ENCODE measurements at places on chromosomes 12 and 14.

DNA sequence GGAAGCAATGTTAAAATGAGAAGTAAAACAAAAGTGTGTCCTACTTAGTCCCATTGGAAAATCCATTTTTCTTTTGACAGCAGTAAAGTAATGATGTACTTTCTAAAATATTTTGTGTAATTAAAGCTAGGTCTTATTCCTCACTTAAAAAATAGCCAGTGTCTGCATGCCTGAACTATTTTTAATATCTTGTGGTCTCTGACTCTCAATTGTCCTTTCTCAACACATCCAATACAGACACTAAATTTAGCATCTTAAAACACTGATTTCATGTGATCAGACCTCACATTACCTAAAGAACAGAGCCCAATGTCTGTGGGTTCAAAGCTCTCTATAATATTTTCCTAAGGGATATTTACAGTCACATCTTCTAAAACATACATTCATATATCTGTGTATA, 108.0 kb downstream of the DERA start:
- no peak for DNase-seq

- DNase-seq = no peak
Observed at GRCh38 chr14:75578786-75579337, 442 bp downstream of the FLVCR2 start.

GRCh38 chr12:124994437-124994975, 1.1 kb downstream of the BRI3BP start:
- no peak for DNase-seq

DNA sequence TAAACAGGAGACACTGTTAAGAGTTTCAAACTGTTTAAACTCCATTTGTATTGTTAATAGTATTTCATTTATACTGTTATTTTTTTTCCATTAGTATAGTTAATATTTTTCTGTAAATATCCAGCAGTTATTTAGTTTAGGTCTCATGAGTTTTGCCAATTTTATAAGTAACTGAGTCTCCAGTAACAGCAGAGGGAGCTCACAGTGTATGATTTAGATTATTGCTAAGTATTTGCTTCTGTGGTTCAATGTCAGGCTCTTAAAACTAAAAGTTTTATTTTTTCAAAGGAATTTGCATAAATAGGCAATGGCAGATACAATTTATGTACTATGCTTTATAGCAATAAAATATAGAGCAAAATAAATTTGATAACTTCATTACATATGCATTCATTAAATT, 209.7 kb downstream of the ATXN7L3B start:
- DNase-seq = no peak

GRCh38 chr14:77965919-77966435, 166.1 kb downstream of the ADCK1 start:
- no peak for DNase-seq

- peak; percentile 59 for DNase-seq
Observed at GRCh38 chr14:74882103-74882920, 596 bp downstream of the DLST start.

- peak; percentile 43 for DNase-seq
Observed at GRCh38 chr12:104877103-104877705, 80.9 kb downstream of the SLC41A2 start.

DNA sequence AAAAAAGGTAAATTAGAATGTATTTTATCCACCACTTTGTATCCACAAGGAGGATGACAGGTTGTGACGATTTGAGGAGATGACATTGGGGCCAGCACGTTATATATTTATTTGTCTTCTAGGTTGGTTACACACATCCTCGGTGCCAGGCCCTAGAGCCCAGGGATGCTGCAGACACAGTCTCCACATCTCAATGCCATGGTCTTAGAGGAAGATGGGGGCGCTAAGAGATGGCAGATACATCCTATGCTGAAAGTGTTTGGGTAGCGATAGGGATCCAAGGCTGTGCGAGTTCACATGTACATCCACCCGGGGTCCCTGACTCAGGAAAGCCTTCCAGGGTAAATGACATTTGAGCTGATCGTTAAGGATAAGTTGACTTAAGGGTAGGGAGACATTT, 193.1 kb upstream of the GSC start:
- DNase-seq = no peak

- no peak for DNase-seq
Observed at GRCh38 chr12:105272152-105272551, 36.2 kb upstream of the APPL2 start.

- DNase-seq = no peak
Observed at GRCh38 chr14:105382343-105383082, 15.8 kb upstream of the TEX22 start.

- no peak for DNase-seq
Observed at GRCh38 chr14:59538936-59539335, 37.7 kb downstream of the CCDC175 start.

DNA sequence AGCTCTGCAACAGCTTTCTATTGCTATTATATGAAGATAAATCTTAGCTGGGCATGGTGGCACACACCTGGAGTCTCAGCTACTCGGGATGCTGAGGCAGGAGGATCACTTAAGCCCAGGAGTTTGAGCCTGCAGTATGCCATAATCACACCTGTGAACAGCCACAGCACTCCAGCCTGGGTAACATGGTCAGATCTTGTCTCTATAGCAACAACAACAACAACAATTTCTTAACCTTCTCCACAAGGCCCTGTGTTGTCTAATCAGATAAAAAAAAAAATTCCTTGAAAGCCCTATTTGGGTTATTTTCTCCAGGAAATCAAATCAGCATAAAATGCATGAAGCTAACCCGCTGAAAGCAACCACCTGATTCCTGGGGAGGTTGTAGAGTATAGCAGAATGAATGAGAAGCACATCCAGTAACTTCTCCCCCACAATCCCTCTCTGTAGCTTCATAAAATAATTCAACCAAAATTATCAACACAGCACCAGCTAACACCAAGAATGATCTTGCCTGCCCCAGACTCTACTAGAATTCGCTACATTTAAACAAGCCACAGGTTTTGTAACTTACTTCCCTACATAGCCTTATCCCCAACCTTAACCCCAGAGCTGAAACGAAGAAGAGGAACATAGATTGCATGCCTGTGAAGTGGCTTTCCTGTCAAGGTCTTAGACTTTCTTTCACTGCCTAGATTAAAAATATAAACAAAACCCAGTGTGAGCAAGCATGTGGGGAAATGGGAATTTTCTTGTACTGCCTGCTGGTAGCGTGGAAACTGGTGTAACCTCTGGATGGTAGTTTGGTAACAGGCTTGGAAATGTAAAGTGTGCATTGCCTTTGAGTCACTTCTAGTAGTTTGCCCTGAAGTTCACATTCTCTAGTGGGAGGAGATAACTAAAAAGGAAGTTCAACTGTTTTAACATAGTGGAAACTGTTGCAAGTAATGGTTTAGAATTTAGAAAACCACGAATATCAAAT, 6.0 kb upstream of the STK38L start:
- DNase-seq = no peak

DNA sequence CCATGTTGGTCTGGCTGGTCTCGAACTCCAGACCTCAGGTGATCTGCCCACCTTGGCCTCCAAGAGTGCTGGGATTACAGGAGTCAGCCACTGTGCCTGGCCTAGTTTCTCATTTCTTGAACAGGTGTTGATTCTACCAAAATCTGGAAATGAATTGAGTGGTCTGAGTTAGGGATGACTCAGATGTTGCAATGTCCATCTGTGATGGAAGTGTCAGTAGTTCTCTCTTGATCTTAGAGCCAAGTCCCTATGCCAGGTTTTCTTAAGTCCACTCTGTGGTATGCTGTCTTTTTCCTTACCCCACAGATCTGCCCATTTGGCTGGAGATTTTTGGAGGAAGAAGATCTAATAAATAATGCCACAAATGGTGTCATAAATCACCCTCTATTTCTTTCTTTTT, 12.6 kb downstream of the SNAPC1 start:
- no peak for DNase-seq

GRCh38 chr12:3214526-3215365, 137.6 kb downstream of the TSPAN9 start:
- no peak for DNase-seq

GRCh38 chr14:20603813-20604690, 12.9 kb upstream of the RNASE12 start:
- DNase-seq = no peak

GRCh38 chr12:31589904-31590641, 863 bp downstream of the DENND5B start:
- peak; percentile 18 for DNase-seq

DNA sequence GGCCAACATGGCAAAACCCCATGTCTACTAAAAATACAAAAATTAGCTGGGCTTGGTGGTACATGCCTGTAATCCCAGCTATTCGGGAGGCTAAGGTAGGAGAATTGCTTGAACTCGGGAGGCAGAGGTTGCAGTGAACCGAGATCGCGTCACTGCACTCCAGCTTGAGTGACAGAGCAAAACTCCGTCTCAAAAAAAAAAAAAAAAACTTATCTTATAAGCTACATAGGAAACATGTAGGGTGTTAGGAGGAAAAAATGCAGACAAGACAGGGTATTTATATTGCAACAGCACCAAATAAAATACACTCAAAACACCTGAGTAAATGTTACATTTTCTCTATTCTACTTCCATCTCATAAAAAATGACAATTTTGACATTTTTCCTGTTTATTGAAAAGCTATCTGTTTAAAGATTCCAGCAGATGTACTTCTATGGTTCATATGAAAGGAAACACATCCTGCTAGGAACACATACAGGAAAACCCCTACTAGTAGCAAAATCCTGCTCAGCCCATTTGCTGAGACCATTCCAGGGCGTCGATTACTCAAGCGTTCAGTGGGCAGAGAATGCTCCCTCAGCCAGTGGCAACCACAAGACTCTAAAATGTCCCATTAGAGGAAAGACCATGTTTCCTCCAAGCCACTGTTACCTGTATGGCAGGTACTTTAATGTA, 19.7 kb downstream of the CORO1C start:
- no peak for DNase-seq

- DNase-seq = no peak
Observed at GRCh38 chr14:24784981-24785380, 151.0 kb upstream of the GZMB start.

- DNase-seq = peak; percentile 2
Observed at GRCh38 chr14:100534528-100535286, 52.5 kb downstream of the BEGAIN start.

- no peak for DNase-seq
Observed at GRCh38 chr12:120835657-120836056, 68.5 kb downstream of the SPPL3 start.

DNA sequence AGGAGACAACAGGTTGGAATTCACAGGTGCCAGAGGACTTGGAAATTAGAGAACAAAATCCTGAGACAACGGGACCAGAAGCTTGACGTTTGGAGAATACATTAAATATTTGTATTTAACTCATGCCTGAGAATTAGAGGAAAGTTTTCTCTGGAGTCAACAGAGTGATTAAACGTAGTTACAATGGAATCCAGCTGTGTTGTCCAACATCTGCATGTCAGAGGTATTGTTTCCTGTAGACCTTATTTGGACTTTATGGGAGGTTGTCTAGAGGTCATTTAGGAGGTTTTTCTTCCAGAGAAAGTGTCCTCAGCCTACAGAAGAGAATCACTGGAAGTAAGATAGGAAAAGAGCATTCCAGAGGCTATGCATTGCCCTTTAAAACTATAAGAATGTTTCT, 45.1 kb upstream of the RERGL start:
- no peak for DNase-seq

GRCh38 chr12:14560904-14561574, 6.6 kb downstream of the PLBD1 start:
- DNase-seq = no peak

GRCh38 chr12:3667485-3667884, 85.4 kb downstream of the CRACR2A start:
- DNase-seq = no peak

GRCh38 chr12:81468206-81468605, 290.9 kb downstream of the PPFIA2 start:
- DNase-seq = no peak

DNA sequence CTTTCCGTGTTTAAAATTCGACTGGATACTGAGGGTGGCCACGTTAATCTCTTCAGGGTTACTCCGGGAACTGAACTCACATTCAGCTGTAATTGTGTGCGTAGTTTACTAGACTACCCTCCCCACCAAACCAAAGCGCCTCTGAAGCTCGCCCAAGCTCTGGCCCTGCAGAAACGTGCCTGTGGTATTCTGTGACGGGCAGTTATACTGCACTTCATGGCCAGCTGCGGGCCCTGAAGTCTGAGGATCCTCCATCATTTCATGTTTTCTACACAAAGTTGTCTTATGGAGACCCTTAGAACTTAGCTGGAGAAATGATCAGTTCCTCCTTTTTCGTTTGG, 688 bp downstream of the ZNF26 start:
- DNase-seq = no peak

GRCh38 chr14:32947792-32948191, 9.1 kb downstream of the NPAS3 start:
- no peak for DNase-seq

DNA sequence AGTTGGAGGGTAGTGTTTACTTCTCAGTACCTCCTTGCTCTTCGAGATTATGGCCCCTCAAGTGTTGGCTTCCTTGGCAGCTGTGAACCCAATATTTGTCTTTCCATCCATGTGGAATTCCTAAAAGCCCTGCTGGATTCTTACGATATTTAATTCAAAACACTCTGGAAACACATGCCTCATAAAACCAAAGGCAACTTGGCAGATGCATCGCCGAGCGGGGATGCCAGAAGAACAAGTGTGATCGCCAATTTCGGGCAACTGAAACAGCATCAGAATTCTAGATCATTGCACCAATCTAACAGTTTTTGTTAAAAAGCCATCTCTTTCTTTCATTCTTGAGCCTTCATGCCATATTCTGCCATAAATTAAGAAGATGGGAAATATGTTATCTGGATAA, 934.4 kb downstream of the AACS start:
- DNase-seq = no peak

DNA sequence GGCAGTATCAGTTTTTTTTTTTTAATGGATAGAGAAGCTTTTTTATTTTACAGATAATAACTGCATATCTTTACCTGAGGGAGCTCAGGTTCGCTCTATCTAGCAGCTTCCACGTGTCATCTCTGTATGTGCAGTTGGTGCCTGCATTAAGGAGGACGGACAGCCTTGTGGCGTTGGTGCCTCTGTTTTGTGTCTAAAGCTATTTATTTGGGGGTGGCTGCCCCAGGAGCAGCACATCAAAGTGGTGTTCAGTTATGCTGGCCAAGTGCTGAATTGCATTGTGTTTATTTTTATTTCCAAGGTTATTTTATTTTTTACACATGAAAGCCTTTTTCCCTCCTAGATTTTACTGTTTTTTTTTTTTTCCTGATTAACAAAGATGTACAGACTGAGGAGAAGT, 59.7 kb downstream of the RASSF3 start:
- DNase-seq = no peak

DNA sequence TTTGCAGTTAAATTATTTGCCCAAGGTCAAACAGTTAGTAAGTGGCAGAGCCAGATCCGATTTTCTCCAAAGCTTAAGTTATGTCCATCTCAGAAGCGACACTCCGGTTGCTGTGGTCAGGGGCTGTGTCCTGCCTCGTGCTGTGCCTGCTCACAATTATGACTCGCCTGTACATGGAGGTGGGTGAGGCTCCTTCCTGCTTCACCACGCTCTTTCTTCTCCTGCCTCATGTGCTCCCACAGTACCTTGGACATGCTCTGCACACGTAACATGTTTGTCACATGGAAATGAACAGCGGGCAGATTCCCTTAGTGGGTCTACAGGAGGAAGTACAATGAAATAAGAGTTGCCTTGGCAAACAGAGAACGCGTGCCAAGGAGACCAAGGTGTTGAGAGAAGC, 62.2 kb upstream of the CCND2 start:
- DNase-seq = no peak
